MG63 (cell line): ENCODE measurements at places on chromosomes 12 and 14.

DNA sequence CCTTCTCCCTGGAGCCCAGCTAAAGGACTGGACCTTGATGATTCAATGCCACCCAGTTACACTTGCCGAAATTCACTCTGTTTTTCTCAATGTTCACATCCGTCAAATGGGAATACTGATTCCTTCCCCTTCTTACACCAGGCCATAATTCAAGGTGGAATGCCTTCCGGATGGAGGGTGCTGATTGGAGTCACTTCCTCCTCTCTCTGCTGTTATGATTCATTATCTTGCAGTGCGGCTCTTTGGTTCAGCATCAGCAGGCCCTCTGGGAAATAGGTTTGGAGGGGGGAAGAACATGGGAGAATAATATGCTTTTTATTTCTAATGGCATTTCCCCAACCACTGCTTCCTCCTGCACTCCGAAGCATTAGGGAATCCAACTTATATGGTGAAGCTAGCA, 390.6 kb upstream of the TBX3 start:
- no peak for DNase-seq

GRCh38 chr14:103072595-103073366, 11.2 kb upstream of the LBHD2 start:
- DNase-seq, result no peak

DNA sequence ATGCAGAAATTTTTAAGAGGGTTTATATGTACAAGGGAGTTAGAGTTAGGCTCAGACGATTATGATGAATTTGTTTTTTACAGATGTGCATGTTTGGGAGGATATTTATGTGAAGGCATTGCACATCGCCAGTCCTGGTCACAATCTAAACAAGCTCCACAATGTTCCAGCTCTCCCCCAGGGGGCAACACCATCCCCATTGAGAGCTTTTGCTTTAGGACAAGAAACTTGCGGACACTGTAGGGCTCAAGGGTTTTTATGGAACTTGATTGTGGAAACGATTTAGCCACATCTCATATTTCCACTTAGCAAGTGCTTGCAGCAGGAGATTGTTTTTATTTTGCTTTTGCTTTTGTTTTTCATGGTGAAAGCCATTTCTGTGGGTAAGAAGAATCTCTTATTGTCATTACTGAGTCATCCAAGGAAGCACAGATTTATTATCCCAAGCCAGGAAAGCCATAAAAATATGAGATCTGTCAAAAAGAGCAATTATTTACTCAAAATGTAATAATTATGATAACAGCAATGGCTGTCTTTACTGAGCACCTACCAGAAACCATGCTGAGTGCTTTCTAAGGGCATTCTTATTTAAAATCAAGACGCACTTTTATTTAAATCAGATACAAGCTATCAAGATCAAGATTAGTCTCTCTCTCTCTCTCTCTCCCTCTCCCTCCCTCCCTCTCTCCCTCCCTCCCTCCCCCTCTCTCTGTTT, 276.7 kb upstream of the SRRM4 start:
- no peak for DNase-seq

DNA sequence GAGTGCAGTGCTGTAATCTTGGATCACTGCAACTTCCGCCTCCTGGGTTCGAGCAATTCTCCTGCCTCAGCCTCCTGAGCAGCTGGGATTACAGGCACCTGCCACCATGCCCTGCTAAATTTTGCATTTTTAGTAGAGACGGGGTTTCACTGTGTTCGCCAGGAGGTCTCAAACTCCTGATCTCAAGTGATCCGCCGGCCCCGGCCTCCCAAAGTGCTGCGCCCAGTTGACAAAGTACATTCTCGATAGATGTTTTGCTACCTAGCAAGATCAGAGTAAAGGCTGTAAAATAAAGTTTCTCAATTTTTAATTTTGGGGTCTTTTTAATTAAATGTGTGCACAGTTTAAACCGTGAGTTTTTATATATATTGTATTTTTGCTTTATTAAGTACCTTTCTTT, 248.9 kb downstream of the CCER1 start:
- DNase-seq, result no peak

DNA sequence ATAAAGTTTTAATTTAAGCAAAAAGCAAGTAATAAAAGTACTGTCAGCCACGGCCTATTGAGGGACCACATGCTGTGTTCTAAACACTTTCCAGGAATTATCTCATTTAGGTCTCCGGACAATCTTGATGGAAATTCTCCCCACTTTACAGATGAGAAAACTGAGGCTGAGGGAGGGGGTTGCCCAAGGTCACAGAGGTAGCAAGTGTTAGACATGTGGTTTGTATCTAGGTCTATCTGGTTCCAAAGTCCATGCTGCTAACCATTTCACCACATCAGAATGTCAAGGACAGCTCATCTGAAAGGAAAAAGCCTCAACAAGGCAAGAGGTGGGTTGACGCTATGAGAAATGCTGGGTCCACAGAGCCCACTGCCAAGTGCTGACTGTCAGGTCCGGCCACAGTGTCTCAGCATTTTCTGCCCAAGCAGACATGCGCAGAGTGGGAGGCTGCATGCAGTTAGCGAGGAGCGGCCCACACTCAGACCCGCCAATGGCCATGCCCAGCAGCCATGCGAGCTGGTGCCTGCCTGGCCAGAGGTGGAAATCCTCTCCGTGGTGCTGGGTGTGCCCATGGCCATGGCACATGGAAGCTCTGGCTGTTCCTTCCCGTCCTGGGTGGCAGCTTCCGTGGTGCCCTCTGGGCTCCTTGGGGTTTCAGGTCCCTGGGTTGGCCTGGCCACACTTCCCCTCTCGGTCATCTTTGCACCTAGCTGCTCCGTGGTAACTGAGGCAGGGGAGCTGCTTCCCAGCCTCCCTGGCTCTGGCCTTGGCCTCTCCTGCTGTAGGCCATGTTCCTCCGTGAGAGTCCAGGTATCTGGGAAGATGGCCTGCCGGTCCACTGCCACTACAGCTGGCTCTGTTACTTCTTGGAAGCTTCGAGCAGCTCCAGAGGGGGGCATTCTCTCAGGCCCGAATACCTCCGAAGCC, 18.0 kb upstream of the RPLP0 start:
- DNase-seq, result no peak

DNA sequence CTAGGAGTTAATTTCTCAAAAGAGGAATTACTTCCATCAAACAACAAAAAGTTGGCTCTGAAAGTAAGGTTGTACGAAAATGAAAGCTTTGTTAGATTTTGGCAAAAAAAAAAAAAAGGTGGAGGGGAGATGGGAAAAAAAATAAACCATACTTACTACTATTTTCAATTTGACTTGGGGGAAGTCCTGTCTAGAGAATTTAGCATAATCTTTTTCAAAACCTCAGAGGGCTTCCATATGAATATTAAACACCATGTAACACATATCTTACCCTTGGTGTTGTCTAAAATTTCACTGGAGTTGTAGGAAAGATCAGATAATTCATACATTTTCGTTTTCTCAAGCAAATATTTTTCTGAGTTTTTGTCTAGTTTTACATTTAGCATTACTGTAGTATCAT, 17.5 kb downstream of the GRIP1 start:
- DNase-seq, result no peak

DNA sequence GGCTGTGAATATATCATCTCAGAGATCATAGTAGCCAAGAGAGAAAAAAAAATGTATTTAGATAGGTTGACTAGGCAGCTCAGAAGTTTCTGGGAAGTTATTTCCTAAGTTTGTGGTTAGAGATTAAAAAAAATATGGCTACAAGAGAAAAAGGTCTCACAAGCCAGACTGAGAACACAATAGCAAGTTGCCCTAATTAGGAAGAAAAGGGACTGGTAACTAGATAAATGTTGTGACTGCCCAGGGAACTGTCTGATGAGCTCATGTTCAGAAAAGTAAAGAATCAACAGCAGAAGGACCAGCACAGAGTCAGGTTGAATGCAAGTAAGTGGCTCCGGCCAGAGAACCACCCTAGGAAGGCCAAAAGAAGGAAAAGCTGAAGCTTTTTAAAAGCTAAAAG, 256.6 kb downstream of the PRKD1 start:
- no peak for DNase-seq

- no peak for DNase-seq
Measured at GRCh38 chr12:70451528-70451927, 85.4 kb downstream of the KCNMB4 start.

DNA sequence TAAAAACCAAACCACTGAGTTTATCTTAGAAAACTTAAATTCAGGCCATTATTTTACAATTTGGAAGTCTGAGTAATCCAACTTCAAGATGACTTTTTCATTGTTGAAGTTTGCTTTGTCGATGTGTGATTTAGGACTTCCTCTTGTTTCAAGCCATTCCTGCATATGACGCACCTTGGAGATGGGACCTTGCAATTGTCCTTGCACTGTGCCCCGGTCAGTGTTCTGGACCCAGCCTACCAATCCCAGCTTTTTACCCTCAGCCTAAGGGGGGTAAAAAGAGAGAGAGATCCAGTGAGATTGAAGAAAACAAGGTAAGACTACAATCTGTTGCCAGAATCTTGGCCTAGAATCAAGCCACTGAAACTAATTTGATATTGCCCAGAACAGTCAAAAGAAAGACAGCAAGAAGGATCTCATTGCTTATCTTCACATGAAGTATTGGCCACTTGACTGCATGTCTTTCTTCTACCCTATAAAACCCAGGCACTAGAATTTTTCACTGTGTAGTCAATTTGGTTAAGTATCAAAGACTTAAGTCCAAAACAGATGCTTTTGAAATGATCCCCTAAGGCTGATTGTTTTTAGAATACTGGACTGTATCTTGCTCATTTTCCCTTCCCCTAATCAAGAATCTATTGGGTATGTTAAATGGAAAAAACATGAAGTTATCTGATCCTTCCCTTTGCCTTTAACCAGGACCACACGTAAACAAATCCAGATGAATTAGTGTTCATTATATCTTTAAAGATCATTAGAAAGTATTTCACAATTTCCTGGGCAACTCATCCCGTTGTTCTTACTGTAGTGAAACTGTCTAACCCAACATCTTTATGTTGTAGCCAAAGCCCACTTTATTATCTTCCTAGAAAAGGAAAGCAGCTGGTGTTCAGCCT, 2.4 kb upstream of the MLH3 start:
- DNase-seq, result no peak

DNA sequence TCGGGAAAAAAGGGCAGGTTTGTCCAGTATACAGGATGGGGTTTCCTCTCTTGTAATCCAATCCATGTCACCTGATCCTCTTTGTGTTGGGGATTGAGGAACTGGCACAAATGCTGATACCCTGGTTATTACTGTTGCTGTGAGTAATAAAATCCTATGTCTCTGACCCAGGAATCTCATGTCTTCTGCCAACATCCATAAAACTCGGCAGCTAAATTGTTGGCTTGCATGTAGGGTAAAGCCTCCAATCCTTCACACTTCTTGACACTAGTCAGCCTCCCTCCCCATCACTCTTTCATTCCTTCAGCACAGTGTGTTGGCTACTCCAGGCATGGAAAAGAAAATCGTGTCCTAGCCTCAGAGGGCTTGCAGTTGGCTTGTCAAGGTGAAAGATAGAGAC, 9.2 kb upstream of the NOS1 start:
- no peak for DNase-seq

- DNase-seq, result no peak
Measured at GRCh38 chr12:57852620-57853500, 6.3 kb upstream of the CTDSP2 start.

DNA sequence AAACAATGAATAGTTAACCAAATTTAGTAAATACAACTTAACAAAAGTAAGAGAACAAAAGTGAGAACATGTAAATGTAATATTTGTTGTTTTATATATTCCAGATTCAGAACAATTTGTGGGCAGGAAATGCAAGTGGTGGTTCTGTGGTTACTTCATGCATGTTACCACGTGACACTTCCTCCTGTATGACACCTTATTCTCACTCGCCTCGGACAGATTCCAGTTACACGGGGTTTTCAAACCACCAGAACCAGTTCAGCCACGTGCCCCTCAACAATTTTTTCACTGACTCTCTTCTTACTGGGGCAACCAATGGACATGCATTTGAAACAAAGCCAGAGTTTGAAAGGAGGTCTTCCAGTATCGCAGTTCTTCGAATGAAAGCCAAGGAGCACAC, 21.0 kb downstream of the ALX1 start:
- DNase-seq, result no peak

DNA sequence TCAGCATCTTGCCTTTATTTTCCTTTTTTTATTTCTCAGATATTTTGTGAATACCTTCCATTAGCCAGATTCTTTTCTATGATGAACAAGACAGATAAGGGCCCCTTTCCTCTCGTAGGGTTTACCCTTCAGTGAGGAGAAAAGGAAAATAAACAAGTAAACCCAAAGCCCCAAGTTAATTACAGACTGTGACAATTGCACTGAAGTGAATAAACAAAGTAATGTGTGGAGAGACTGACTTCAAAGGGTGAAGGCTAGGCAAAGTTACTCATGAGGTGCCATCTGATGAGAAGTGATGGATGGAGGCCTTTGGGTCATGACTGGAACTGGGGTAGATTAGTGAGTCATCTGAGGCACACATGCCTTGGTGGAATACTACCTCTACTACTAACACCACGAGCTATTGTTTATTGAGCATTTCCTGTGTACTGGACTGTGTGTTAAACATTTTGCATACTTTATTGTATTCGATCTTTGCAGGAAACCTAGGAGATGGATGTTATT, 143.4 kb upstream of the PRICKLE1 start:
- no peak for DNase-seq

DNA sequence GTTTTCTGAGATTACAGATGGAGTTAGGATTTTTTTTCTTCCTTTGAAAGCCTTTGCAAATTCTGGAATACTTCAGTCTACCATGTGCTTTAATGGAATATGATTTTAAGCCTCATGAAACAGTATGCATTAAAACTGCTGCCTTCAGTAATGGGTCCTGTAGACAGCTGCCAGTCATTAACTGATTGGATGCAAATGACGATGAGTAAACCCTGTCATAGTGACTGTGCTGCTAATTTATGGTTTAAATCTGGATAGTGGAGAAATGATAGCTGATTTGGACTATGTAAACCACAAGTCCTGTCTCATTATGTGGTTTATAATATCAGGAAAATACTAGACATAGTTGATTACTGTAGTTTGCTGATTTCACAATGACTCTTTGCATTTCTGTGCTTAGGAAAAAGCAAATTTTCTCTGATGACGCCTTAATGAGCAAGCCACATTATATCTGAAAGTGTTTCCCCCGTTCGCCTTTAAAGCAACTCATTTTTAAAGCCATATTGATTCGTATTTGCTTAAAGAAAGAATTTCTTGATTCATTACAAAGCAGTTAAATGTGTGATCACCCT, 217.6 kb downstream of the TMTC2 start:
- no peak for DNase-seq

DNA sequence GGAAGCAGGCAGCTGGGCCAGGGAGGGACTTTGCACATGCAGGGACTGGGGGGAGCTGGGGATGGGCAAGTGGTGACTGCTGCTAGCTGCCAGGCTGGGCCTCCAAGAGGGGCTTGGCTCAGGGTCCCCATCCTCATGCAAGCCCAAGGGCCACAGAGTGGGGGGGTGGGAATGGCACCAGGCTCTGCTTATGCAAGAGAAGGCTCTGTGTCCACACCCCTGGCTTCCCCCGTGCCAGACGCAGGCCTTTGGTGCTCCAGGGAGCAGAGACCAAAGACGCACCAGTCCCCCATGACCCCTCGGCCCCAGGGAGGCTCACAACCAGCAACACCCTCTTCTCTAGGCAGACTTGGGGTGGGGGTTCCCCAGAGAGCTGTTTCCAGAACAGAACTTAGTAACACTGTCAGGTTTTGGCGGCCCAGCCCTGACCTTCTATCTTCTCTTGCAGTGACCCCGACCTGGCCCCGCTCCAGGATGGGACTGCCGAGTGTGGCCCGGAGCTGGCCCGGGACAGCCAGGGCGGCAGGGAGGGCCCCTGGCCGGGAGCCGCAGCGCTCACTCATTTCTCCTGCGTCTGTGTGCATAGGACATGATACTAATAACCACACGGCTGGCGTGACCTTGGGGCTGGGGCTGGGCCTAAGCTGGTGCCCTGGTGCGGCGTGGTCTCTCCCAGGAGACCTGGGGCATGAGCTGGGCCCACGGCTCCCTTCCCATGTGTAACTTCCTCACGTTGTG, 14.3 kb downstream of the XRCC3 start:
- no peak for DNase-seq

- no peak for DNase-seq
Measured at GRCh38 chr14:56185992-56186391, 67.8 kb downstream of the PELI2 start.
